Uterus (tissue), 4 donors: ENCODE measurements at places on chromosomes 7 and 10. TPM values are rescaled to one million over a fixed set of nuclear protein-coding genes. Genes with fewer than 3 reads are reported as not detected.

GRCh38 chr7:3143869-3144775, 100.5 kb upstream of the CARD11 start:
- no peaks in the 10 kb centered on the region for H3K36me3 ChIP-seq
- no peaks in the 10 kb centered on the region for H3K27me3 ChIP-seq
- no peak overlapping the region for H3K4me3 ChIP-seq
- no peak overlapping the region for H3K27ac ChIP-seq
- DNase-seq = no peak

- no peaks in the 10 kb centered on the region for H3K27me3 ChIP-seq
- no peaks in the 10 kb centered on the region for H3K4me1 ChIP-seq
- H3K4me3 ChIP-seq = no peak overlapping the region
- no peaks in the 10 kb centered on the region for H3K36me3 ChIP-seq
- DNase-seq = no peak
Measured at GRCh38 chr7:782718-783449, 49.4 kb upstream of the SUN1 start.

Gene PRR15
- total RNA-seq = not detected

- H3K4me1 ChIP-seq = no peaks in the 10 kb centered on the region
- no peaks in the 10 kb centered on the region for H3K27me3 ChIP-seq
- H3K27ac ChIP-seq = no peak overlapping the region
- no peaks in the 10 kb centered on the region for H3K36me3 ChIP-seq
- H3K4me3 ChIP-seq = no peak overlapping the region
Measured at GRCh38 chr10:35356725-35357092, 20.4 kb downstream of the CCNY start.

- H3K27me3 ChIP-seq = no peaks in the 10 kb centered on the region
- peak overlapping the region; percentile 61 for H3K27ac ChIP-seq
- no peaks in the 10 kb centered on the region for H3K4me1 ChIP-seq
- no peaks in the 10 kb centered on the region for H3K36me3 ChIP-seq
- DNase-seq = peak; percentile 87
Measured at GRCh38 chr7:2641406-2642393, 9.9 kb downstream of the TTYH3 start.

DNA sequence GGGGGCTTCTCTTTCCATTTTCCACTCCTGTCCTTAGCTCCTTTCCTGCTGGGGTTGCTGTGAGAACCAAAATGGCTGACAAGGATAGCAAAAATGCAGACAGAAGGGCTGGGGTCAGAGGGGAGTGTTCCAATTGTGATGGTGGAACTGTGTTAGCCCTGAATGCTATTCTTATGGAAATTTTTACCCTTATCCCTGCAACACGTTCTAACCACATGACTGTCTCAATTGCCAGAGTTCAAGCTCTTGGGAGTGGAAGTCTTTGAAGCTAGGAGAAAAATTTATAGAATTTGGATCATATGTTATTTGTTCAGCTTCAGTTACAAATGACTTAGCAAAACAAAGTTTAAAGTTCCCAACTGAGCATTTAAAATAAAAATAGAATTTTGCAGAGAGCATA, 134.1 kb downstream of the ADCYAP1R1 start:
- no peaks in the 10 kb centered on the region for H3K36me3 ChIP-seq
- no peak overlapping the region for H3K27ac ChIP-seq
- no peaks in the 10 kb centered on the region for H3K27me3 ChIP-seq
- DNase-seq = no peak
- no peak overlapping the region for H3K4me3 ChIP-seq

Gene ODAD2
- not detected for total RNA-seq

GRCh38 chr10:118585234-118585633, 10.2 kb downstream of the PRLHR start:
- no peaks in the 10 kb centered on the region for H3K36me3 ChIP-seq
- no peaks in the 10 kb centered on the region for H3K27me3 ChIP-seq
- no peak for DNase-seq
- no peaks in the 10 kb centered on the region for H3K4me1 ChIP-seq

Gene LRIT1
- total RNA-seq = not detected

GRCh38 chr10:102236006-102236405, 5.3 kb downstream of the PITX3 start:
- peaks cover 16% of the 10 kb centered on the region for H3K27me3 ChIP-seq
- H3K36me3 ChIP-seq = no peaks in the 10 kb centered on the region
- H3K4me3 ChIP-seq = no peak overlapping the region
- H3K27ac ChIP-seq = no peak overlapping the region
- no peak for DNase-seq

GRCh38 chr7:131097662-131098376, 229.9 kb upstream of the MKLN1 start:
- peaks cover 5% of the 10 kb centered on the region for H3K4me1 ChIP-seq
- no peak overlapping the region for H3K4me3 ChIP-seq
- H3K27me3 ChIP-seq = no peaks in the 10 kb centered on the region
- H3K27ac ChIP-seq = no peak overlapping the region
- no peak for DNase-seq

DNA sequence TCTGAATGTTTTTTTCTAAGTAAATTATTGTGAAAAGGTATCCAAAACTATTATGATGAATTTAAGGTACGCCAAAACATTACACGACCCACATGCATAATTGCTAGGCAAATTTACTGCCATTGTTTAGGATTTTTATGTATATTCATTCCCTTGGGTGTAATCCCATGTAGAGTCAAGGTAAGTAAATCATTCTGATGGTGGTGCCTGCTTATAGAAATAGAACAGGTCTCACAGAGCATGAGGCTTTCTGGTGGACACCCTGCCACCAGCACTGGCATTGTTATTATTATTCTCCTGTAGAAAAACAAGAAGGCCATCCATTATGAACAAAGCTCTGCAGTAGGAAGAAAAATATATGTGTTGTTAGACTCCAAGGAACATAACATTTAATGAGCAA, 111.7 kb upstream of the ZNF804B start:
- no peaks in the 10 kb centered on the region for H3K27me3 ChIP-seq
- DNase-seq = no peak
- H3K4me3 ChIP-seq = no peak overlapping the region
- no peaks in the 10 kb centered on the region for H3K36me3 ChIP-seq

GRCh38 chr10:99698504-99699080, 33.3 kb downstream of the COX15 start:
- no peak overlapping the region for H3K27ac ChIP-seq
- no peaks in the 10 kb centered on the region for H3K36me3 ChIP-seq
- DNase-seq = no peak
- H3K4me3 ChIP-seq = no peak overlapping the region

DNA sequence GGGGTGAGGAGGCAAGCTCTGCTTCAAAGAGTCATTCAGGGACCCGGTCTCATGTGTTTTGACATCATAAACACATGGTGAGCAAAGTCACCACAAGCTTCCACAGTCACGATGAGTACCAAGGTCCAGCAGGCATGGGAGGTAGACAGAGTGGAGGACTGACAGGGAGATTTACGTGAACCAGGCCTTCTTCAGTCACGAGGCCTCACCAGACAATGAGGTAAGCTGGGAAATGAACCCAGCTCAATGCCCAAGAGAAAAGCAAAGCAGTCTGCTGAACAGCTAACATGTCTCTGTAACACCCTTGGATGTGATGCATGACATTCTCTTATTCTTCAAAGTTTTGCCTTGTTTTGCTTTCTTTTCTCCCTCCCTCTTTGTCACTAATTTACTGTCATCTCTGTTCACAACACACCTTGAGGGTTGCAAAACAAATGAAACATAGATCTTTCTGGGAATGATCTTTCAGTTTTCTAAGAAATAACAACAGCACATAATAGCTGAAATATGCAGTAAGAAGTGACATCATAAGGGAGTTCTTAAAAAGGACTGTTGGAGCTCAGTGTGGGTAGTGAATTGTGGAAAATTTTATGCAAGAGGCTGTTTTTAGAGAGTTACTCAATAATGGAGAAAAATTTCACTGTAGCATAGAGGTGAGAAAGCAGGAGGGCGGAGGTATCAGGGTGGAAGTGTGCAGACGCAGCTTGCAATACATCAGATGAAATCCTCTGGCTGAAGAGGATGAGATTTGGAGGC, 9.0 kb downstream of the PPP1R17 start:
- DNase-seq = peak; percentile 20
- H3K4me3 ChIP-seq = no peak overlapping the region
- H3K36me3 ChIP-seq = no peaks in the 10 kb centered on the region
- H3K27me3 ChIP-seq = no peaks in the 10 kb centered on the region
- no peaks in the 10 kb centered on the region for H3K4me1 ChIP-seq

Gene DPCD
- total RNA-seq = 15.7 TPM

GRCh38 chr7:38478404-38478803, 152.8 kb downstream of the AMPH start:
- H3K27me3 ChIP-seq = no peaks in the 10 kb centered on the region
- H3K4me3 ChIP-seq = no peak overlapping the region
- DNase-seq = no peak
- no peaks in the 10 kb centered on the region for H3K36me3 ChIP-seq

- H3K36me3 ChIP-seq = no peaks in the 10 kb centered on the region
- H3K4me3 ChIP-seq = no peak overlapping the region
- DNase-seq = no peak
- H3K27me3 ChIP-seq = no peaks in the 10 kb centered on the region
- no peak overlapping the region for H3K27ac ChIP-seq
Measured at GRCh38 chr7:81154565-81154964, 235.7 kb upstream of the SEMA3C start.

Gene GBX1
- total RNA-seq = not detected

DNA sequence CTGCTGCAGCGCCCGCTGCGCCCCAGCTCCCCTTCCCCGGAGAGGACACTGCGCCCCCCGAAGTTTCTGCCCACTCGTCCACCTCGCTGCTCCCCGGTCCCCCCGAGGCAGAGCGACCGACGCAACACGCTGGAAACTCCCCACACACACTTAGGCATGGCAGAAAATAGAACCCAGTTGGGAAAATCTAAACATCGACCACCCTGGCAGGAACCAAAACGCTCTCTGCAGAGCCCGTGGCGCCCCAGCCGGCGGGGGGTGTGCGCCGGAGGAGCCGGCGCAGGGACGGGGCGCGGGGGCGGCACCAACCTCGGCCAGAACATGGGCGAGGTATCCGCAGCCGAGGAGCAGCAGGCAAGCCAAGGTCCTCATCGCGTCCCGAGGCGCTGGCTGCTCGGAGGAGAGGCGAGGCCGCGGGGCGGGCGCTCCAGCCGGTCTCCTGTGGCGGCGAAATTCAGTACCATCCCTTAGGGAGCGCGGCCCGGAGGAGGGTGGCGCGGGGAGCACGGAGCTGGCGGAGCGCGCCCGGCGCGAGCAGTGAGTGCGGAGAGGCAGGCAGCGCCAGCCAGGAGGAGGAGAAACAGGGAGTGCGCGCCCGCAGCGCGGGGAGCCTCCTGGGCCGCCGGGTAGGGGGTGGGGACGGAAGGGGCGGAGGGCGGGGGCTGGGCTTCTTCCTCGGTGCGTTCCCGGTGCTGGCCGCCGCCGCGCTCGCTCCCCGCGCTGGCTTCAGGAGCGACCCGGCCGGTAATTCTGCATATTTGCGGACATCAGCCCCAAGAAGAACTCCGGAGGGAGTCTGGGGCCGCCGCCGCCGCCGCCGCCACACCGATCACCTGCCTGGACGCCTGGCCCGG, 789 bp downstream of the PDGFA start:
- H3K4me1 ChIP-seq = peaks cover 6% of the 10 kb centered on the region
- H3K27me3 ChIP-seq = no peaks in the 10 kb centered on the region
- peak; percentile 77 for DNase-seq
- H3K4me3 ChIP-seq = peak overlapping the region; percentile 53

GRCh38 chr7:10780400-10780747, 193.3 kb upstream of the PHF14 start:
- H3K4me1 ChIP-seq = no peaks in the 10 kb centered on the region
- H3K4me3 ChIP-seq = no peak overlapping the region
- H3K27ac ChIP-seq = no peak overlapping the region
- DNase-seq = no peak

DNA sequence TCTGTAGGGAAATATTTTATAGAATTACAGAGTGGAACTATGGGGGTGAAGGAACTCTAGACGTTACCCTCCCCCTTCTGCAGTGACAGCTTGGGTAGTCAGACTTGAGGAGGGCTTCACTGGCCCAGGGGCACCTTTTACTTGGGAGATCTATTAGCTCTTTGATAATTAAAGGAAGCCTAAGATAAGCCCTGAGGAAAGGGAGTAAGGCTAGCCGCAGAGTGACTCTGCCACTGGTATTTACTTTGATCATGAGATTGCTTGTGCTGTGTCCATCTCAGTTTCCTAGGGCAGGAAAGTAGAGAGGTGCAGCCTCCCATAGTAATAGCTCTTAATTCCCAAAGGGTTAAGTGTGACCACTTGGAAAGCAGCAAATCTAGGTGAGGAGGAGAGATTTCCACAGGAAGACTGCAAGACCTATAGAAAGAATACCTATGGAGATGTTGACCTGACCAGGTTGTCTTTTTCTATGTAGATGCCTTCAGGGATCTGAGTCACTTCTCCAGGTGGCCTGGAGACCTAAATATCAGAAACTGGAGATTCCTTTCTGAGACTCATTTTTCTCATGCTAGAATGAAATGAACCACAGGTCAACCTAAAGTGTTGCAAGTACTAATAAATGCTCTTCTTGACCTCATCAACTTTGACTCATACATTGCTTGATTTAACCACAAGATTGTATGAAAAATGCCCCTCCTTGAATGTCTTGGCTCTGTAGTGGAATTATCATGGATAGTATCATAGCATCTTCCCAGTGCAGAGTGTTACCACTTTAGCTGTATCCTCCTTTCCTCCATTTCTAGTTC, 447.3 kb upstream of the GHITM start:
- no peak overlapping the region for H3K4me3 ChIP-seq
- no peak for DNase-seq
- no peak overlapping the region for H3K27ac ChIP-seq
- H3K27me3 ChIP-seq = no peaks in the 10 kb centered on the region
- H3K36me3 ChIP-seq = no peaks in the 10 kb centered on the region

Gene CDK14
- total RNA-seq = 16.5 TPM

DNA sequence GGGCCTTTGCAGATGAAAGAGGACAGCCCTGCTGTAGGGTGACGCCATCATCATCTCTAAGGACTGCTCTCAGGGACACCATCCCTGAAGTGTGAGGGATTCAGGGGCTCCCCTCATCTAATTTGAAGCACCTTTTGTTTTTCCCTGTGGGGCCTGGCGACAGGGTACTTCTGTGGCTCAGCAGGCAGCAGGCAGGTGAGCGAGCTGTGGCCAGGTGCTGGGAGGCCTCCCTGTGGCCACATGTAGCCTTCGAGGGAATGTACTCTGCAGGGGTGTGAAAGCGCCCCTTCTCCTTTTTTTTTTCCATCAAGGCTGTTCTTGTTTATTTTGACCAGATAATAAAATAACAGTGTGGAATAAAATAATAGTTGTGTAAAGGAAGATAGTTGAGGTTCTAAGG, 118.2 kb upstream of the DPP6 start:
- no peaks in the 10 kb centered on the region for H3K4me1 ChIP-seq
- DNase-seq = no peak
- H3K27ac ChIP-seq = no peak overlapping the region

Gene SLK
- total RNA-seq = 64.7 TPM

GRCh38 chr10:88136712-88137111, 273.3 kb downstream of the PTEN start:
- H3K27ac ChIP-seq = no peak overlapping the region
- no peaks in the 10 kb centered on the region for H3K4me1 ChIP-seq
- H3K36me3 ChIP-seq = no peaks in the 10 kb centered on the region

GRCh38 chr7:137454246-137454724, 110.8 kb upstream of the PTN start:
- H3K27ac ChIP-seq = peak overlapping the region; percentile 70
- no peak overlapping the region for H3K4me3 ChIP-seq
- no peak for DNase-seq
- no peaks in the 10 kb centered on the region for H3K27me3 ChIP-seq
